Prostate gland (tissue), 2 donors: ENCODE measurements at places on chromosomes 5 and 9. TPM values are rescaled to one million over a fixed set of nuclear protein-coding genes. Genes with fewer than 3 reads are reported as not detected.

DNA sequence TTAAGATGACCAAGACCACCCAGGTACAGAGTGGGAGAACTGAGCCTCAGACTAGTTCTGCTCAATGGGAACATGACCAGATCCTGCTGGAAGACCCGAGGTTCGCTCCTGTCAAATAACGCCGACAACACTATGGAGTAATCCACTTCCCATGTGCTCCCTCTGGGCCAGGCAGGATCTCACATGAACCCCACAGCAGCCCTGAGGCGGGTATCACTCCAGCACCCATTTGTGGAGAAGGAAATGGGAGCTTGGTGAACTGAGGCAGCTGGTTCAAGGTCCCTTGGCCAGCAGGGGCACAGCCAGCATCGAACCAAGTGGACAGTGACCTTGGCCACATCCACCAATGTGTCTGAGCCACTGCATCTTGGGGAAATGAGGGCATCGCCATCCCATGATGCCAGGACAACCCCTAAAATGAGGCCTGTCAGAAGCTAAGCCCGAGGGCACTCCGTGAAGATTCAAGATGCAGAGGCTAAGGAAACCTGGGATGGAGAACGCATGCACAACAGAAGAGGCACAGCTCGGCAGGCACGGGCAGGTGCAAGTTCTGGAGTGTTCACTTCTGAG lies 8.5 kb downstream of the ANKS6 start:
- no peak for DNase-seq

GRCh38 chr5:139863361-139863760 lies 67.8 kb downstream of the PSD2 start:
- DNase-seq = peak; percentile 82

- no peak for DNase-seq
Observed at GRCh38 chr5:58406394-58406793, 53.5 kb downstream of the PLK2 start.

GRCh38 chr5:180799902-180800801 lies 2.5 kb downstream of the MGAT1 start:
- DNase-seq = no peak

GRCh38 chr5:58759745-58760144 lies 176.9 kb downstream of the RAB3C start:
- no peak for DNase-seq

DNA sequence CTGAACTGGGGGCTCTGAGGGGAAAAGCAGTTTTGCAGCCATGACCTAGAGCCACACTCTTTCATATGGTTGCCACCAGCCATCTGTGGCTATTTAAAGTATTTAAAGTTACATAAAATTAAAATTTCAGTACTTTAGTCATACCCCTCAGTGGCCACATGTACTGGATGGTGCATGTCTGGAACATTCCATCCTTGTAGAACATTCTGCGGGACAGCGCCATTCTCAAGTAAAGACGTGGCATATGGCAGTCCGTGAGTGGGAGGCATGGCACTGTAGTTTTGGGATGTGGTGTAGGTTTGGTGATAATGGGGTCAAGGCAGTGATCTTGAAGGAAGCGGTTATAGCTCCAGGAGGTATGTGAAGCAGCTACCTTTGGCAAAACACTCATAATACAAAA lies 61.4 kb upstream of the NFIL3 start:
- DNase-seq = no peak

DNA sequence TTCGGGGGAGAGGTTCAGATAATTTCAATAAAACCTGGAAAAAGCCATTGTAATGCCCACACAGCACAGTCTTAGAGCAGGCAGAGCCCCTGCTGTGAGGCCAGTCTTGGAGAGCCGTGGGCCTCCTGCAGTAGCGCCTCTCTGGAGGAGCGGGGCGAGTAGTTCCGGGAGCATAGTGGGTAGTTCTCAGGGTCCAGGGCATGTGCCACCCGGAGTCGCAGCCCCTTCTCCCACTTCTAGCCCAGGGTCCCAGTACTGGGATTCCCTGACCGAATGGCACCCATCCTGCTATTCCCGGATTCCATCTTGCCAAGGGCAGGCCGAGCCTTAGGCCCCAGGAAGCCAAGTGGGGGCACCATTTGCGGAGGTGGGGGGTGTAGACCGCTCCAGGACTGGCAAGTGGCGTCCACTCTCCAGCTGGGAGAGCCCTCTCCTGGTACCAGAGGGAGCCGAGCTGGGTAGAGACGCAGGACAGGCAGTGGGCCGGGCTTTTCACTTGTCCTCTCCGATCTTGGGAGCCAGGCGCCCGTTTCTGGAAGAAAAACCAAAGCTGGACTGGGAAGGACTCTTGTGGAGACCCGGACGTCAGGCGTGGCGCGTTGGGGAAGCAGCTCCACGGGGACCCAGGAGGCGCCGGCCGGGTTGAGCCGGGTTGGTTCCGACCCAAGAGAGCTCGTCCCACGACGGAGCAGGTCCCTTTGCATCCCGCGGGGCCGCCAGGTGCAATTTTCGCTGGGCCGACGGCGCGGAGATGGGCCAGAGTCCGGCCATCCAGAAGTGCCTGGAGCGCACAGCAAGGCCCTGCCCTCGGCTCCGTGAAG lies 12.1 kb downstream of the PROP1 start:
- DNase-seq = no peak

DNA sequence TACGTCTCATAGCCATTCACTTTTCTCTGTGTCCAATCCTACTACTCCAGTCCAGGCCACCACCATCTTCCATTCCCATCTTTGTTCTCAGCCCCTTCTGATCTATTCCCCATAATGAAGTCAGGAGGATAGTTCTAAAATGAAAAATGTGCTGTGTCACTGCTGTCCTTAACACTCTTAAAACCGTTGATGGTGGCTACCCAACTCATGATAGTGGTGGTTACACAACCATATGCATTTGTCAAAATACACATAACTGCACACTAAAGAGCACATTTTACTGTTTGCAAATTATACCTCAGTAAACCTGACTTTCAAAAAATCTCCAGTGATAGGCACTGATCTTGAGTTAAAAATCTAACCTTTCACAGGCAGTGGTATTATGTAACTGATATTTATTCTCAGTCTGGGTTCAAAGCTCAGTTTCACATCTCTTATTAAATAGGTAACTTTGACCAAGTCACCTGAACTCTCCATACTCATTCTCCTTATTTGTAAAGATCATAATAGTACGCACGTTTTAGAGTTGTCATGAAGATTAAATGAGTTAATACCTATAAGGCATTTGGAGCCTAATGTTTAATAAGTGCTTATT lies 24.6 kb upstream of the ADRB2 start:
- DNase-seq = no peak

GRCh38 chr5:10607666-10608073 lies 43.8 kb downstream of the ANKRD33B start:
- no peak for DNase-seq

- no peak for DNase-seq
Observed at GRCh38 chr5:24646915-24647314, 2.1 kb upstream of the CDH10 start.

GRCh38 chr5:6732634-6733410 lies 19.6 kb downstream of the TENT4A start:
- DNase-seq = no peak

GRCh38 chr5:29460971-29461559 lies 1732.4 kb upstream of the CDH6 start:
- no peak for DNase-seq

BRD9 gene
- total RNA-seq = 46.2 TPM

TMEM252 gene
- not detected for total RNA-seq
